Common myeloid progenitor, CD34-positive (primary cell): ENCODE measurements at places on chromosomes 13 and 19.

DNA sequence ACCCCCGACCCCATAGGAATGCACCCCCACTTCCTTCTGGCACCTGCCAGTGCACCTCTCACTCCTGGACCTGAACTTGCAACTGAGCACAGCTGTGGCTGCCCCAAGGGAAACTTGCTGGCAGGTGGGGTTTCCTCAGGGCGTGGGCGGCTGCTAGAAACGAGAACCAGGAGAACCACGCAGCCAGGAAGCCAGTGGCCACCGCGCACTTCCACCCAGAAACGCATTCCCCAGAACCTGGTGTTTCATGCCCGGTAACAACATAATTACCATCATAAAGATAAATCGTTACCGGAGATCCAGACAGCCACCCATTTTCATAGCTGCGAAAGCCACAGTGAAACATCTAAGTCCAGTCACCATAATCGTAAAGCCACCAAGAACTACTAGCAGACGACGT, 75.2 kb upstream of the C13orf46 start:
- no peaks in the 10 kb centered on the region for H3K36me3 ChIP-seq
- no peaks in the 10 kb centered on the region for H3K27me3 ChIP-seq
- H3K27ac ChIP-seq = no peak overlapping the region
- DNase-seq = peak; percentile 53
- no peak overlapping the region for H3K4me3 ChIP-seq

DNA sequence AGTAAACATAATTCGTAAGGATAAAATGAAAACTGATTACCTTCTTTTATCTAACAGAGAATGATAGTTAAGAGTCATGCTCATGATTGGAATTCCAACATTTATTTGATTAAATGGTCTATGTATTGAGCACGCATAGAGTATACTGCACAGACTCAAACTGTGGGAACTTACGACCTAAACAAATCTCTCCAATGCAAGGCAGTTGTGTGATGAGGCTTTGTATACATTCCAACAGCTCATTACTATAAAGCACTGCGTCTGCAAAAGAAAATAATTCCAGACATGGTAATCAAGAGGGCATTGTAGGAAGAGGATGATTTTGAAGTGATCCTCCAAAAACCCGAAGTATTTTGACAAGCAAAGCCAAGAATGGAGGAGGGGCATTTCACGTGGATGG, 169.5 kb downstream of the NUFIP1 start:
- H3K36me3 ChIP-seq = no peaks in the 10 kb centered on the region
- no peaks in the 10 kb centered on the region for H3K27me3 ChIP-seq
- no peak for DNase-seq
- no peak overlapping the region for H3K27ac ChIP-seq
- H3K4me3 ChIP-seq = no peak overlapping the region
- H3K4me1 ChIP-seq = no peaks in the 10 kb centered on the region

GRCh38 chr19:41960973-41961372, 1.9 kb upstream of the RABAC1 start:
- DNase-seq = no peak
- H3K36me3 ChIP-seq = peaks cover 2% of the 10 kb centered on the region
- H3K27ac ChIP-seq = no peak overlapping the region
- no peaks in the 10 kb centered on the region for H3K27me3 ChIP-seq
- peaks cover 15% of the 10 kb centered on the region for H3K4me1 ChIP-seq
- no peak overlapping the region for H3K4me3 ChIP-seq

DNA sequence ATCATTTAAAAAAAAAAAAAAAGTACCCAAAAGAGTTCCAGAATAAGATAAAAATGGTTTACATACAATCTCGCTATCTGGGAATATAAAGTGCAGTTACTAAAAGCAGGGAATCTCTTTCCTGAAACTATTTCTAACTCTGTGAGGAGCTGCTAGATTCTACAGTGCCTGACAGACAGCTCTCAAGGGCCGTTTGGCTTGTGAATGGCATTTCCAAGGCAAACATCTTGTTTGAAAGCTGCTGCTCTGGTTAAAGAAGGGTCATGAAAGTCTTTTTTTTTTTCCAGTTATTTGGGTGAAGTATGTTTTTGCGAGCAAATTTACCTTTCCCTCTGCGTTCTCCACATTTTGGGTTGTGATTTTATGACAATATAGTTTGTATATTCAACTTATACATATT, 29.0 kb upstream of the CEACAM21 start:
- no peak overlapping the region for H3K27ac ChIP-seq
- no peak overlapping the region for H3K4me3 ChIP-seq
- H3K4me1 ChIP-seq = peaks cover 80% of the 10 kb centered on the region
- H3K27me3 ChIP-seq = no peaks in the 10 kb centered on the region

DNA sequence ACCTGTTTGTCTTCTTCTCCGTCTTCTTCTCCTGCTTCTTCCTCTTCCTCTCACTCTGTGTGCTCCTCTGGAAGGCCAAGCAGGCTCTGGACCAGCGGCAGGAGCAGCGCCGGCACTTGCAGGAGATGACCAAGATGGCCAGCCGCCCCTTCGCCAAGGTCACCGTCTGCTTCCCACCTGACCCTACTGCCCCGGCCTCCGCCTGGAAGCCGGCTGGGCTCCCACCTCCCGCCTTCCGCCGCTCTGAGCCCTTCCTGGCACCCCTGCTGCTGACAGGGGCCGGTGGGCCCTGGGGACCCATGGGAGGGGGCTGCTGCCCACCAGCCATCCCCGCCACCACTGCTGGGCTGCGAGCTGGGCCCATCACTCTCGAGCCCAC, 13.9 kb downstream of the CNFN start:
- H3K36me3 ChIP-seq = no peaks in the 10 kb centered on the region
- DNase-seq = no peak
- H3K4me1 ChIP-seq = no peaks in the 10 kb centered on the region

GRCh38 chr13:109698779-109699178, 87.6 kb downstream of the IRS2 start:
- no peak overlapping the region for H3K4me3 ChIP-seq
- no peaks in the 10 kb centered on the region for H3K27me3 ChIP-seq
- no peak overlapping the region for H3K27ac ChIP-seq
- DNase-seq = peak; percentile 38
- peaks cover 42% of the 10 kb centered on the region for H3K4me1 ChIP-seq

- H3K27ac ChIP-seq = no peak overlapping the region
- peaks cover 3% of the 10 kb centered on the region for H3K4me1 ChIP-seq
- no peak for DNase-seq
- peaks cover 17% of the 10 kb centered on the region for H3K27me3 ChIP-seq
- H3K4me3 ChIP-seq = no peak overlapping the region
- no peaks in the 10 kb centered on the region for H3K36me3 ChIP-seq
Observed at GRCh38 chr19:262125-262524, 29.1 kb downstream of the PLPP2 start.

GRCh38 chr13:73142071-73142470, 83.3 kb downstream of the KLF5 start:
- H3K36me3 ChIP-seq = no peaks in the 10 kb centered on the region
- no peak overlapping the region for H3K4me3 ChIP-seq
- peaks cover 4% of the 10 kb centered on the region for H3K4me1 ChIP-seq
- no peak overlapping the region for H3K27ac ChIP-seq

DNA sequence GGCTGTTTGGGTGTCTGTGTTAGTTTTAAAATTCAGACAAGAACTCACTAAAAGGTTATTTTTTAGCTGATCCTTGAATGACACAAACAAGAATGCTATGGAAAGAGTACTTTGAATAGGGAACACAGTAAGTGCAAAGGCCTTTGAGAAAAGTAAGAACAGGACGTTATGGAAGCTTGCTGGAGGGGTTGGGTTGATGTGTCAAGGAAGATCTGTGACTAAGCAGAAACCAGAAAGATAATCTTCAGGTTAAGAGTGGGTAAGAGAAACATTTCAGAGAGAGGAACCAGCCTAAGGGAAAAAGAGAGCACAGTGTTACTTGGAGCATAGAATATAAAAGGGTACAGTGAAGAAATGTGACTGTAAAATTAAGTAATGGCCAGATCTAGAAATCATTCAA, 41.2 kb upstream of the TRPC4 start:
- H3K4me1 ChIP-seq = no peaks in the 10 kb centered on the region
- no peaks in the 10 kb centered on the region for H3K27me3 ChIP-seq
- no peak overlapping the region for H3K4me3 ChIP-seq
- DNase-seq = no peak
- H3K36me3 ChIP-seq = no peaks in the 10 kb centered on the region

DNA sequence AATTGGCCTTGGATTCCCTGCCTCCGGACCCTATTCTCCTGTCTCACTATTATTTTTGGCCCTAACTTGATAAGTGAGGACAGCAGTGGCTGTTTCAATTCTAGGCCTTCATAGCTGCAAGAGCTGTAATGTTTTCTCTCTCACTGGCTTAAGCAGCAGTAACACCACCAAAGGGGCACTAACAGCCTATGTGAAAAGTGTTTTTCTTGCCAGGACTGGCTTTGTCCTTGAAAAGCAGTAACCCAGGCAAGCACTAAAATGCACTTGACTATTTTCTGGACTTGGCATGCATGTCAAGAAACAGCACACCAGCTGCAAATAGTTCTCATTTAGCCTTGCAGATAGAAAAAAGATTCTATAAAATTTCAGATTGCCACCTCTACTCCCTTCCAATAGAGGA, 9.3 kb upstream of the FBXL3 start:
- no peak for DNase-seq
- peaks cover 7% of the 10 kb centered on the region for H3K4me1 ChIP-seq
- no peaks in the 10 kb centered on the region for H3K36me3 ChIP-seq
- H3K4me3 ChIP-seq = no peak overlapping the region

- peak overlapping the region; percentile 57 for H3K4me3 ChIP-seq
- peaks cover 22% of the 10 kb centered on the region for H3K4me1 ChIP-seq
- no peaks in the 10 kb centered on the region for H3K27me3 ChIP-seq
- H3K36me3 ChIP-seq = no peaks in the 10 kb centered on the region
- H3K27ac ChIP-seq = no peak overlapping the region
- no peak for DNase-seq
Observed at GRCh38 chr19:45676851-45677263, 8.8 kb downstream of the GIPR start.

DNA sequence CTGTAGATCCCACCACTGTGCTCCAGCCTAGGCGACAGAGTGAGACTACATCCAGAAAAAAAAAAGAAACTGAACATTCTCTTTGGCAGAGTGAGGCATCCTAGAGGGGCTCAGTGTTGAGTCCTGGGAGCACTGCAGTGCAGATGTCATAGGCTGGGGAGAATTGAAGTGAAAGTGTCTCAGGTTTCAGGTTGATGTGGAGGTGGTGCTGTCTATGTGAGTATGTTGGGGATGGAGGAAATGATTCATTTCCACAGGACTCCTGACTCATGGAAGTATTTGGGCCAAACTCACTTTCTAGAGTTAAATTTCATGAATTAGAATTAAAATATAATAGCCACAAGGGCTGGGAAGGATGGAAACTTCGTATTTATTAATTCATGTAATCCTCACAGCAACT, 134.4 kb upstream of the TSC22D1 start:
- no peak overlapping the region for H3K4me3 ChIP-seq
- no peaks in the 10 kb centered on the region for H3K27me3 ChIP-seq
- no peaks in the 10 kb centered on the region for H3K4me1 ChIP-seq
- no peak overlapping the region for H3K27ac ChIP-seq

DNA sequence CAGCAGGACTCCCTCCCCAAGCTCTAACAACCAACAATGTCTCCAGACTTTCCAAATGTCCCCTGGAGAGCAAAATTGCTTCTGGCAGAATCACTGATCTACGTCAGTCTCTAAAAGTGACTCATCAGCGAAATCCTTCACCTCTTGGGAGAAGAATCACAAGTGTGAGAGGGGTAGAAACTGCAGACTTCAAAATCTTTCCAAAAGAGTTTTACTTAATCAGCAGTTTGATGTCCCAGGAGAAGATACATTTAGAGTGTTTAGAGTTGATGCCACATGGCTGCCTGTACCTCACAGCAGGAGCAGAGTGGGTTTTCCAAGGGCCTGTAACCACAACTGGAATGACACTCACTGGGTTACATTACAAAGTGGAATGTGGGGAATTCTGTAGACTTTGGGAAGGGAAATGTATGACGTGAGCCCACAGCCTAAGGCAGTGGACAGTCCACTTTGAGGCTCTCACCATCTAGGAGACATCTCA, 6.2 kb upstream of the CEACAM5 start:
- no peak for DNase-seq
- H3K4me3 ChIP-seq = no peak overlapping the region

DNA sequence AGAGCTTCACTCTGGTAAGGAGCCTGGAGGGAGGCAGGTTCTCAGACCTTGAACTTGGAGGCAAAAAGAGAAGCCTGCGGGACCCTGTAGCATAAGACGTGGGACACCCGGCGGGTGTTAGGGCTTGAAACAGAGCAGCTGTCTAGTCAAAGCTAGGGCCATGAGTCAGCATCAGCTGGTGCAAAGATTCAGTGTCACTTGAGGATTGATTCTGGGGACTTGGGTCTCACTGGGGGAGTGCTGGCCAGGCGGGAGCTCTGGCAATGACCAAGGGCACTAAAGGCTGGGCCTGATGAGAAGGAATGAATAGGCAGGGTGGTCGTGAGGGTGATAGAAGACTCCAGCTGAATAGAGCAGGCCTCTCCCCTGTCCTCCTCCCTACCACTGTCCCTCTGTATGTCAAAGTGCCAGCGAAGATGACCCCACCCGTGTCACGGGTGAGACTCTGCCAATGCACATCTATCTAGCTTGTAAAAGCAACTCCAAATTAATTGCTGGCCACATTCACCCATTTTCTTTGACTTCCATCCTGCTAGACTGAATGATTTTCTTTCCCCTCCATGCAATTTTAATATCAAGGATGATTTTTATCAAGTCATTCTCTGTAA, 97.1 kb downstream of the MBNL2 start:
- no peaks in the 10 kb centered on the region for H3K27me3 ChIP-seq
- H3K36me3 ChIP-seq = no peaks in the 10 kb centered on the region
- no peak for DNase-seq
- H3K27ac ChIP-seq = no peak overlapping the region
- no peaks in the 10 kb centered on the region for H3K4me1 ChIP-seq
- H3K4me3 ChIP-seq = no peak overlapping the region

DNA sequence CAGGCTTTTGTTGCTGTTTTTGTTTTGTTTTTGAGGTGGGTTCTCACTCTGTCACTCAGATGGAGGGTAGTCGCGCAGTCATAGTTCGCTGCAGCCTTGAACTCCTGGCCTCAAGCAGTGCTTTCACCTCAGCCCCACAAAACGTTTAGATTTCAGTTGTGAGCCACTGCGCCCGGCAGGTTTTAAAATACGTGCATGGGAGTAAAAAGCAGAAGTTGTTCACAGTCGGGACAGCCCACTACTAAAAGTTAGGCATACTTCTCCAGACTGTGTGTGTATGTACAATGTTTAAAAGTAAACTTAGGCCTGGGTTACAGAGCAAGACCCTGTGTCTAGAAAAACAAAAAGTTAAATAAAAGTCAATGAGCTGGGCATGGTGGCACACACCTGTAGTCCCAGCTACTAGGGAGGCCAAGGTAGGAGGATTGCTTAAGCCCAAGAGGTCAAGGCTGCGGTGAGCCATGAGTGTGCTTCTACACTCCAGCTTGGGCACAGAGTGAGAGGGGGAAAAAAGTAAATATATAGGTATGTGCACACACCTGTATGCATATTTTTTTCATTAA, 6.1 kb downstream of the SAFB start:
- H3K36me3 ChIP-seq = peaks cover 34% of the 10 kb centered on the region
- peak; percentile 84 for DNase-seq
- no peaks in the 10 kb centered on the region for H3K27me3 ChIP-seq
- peak overlapping the region; percentile 30 for H3K4me3 ChIP-seq
- peaks cover 52% of the 10 kb centered on the region for H3K4me1 ChIP-seq
- peak overlapping the region; percentile 65 for H3K27ac ChIP-seq

GRCh38 chr13:111920932-111921705, 145.8 kb upstream of the SOX1 start:
- H3K36me3 ChIP-seq = no peaks in the 10 kb centered on the region
- H3K27me3 ChIP-seq = no peaks in the 10 kb centered on the region
- no peak overlapping the region for H3K27ac ChIP-seq
- H3K4me1 ChIP-seq = no peaks in the 10 kb centered on the region
- no peak for DNase-seq
